ENCODE measurements at places on chromosomes 7 and 10.

- no peak for DNase-seq
Measured at GRCh38 chr7:15723841-15724240, 37.4 kb upstream of the MEOX2 start.

- DNase-seq, result no peak
Measured at GRCh38 chr7:25906003-25906402, 246.0 kb upstream of the NFE2L3 start.

DNA sequence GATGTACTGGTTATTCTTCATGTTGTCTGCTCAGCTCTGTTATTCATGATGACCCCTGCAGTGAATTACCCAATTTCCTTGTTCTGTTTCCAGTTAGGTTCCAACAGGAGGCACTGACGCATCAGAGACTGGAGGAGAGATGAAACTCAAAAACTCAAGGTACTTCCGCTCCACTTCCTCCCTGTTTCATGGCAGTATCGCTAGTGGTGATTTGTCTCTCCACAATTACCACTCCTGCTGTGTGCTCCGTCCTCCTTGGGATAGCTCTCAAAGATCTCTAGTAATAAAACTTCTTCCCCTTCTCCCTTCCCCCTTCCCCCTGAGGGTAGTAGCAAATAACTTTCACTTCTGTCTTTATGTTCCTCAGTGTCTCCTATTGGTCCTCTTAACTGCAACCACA is 107.4 kb upstream of the ABCB5 start:
- DNase-seq, result peak; percentile 19

GRCh38 chr7:116021237-116021636 is 9.3 kb downstream of the TFEC start:
- no peak for DNase-seq

DNA sequence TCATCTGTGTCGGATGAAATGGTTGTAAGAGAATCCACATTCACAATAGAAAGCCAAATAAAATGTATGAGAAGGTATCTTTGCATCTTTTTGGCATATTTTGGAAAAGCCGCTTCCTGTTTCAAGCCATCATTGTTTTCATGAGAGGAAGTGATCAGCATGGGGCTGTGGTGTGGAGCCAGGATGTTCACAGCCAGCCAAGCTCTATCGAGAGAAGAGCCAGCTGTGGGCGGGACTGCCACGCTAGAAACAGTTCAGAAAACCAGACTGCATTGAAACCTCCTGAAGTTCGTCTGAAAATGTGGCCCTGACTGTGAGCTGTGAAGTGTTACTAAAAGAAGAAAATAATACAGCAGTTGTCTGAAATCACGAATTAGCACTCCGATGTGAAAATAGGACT is 21.2 kb upstream of the NPS start:
- no peak for DNase-seq

- DNase-seq, result no peak
Measured at GRCh38 chr7:27955596-27955995, 215.6 kb downstream of the TAX1BP1 start.

GRCh38 chr7:40808378-40808942 is 673.7 kb downstream of the SUGCT start:
- peak; percentile 91 for DNase-seq

DNA sequence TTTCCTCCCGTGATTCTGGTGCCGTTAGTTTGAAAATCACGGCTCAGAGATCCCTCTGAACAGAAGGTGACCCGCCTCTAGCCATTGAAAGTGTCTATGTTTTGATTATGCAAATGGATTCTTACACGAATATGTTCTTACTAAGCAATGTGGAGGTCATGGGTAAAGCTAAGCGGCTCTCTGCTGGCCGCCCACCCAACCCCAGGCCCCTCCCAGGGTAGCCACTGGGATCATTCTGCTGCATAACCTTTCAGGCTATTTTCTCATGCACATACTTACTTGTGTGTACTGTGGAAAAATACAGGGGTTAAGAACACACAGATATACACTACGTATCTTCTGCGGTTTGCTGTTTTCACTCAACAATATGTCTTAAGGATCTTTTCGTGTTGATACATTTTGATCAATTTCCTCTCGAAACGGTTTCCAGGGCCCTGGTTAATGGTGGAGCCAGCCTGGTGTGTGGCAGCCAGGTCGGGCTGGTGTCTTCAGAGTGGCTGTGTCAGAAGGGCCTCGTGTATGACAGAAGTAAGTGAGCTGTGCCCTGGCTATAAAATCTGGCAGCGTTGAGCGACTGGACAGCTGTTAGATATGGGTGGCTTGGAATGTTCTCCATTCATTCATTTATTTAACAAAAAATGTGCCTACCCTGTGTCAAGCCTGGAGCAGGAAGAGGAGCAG is 29.9 kb downstream of the ZNF783 start:
- no peak for DNase-seq

DNA sequence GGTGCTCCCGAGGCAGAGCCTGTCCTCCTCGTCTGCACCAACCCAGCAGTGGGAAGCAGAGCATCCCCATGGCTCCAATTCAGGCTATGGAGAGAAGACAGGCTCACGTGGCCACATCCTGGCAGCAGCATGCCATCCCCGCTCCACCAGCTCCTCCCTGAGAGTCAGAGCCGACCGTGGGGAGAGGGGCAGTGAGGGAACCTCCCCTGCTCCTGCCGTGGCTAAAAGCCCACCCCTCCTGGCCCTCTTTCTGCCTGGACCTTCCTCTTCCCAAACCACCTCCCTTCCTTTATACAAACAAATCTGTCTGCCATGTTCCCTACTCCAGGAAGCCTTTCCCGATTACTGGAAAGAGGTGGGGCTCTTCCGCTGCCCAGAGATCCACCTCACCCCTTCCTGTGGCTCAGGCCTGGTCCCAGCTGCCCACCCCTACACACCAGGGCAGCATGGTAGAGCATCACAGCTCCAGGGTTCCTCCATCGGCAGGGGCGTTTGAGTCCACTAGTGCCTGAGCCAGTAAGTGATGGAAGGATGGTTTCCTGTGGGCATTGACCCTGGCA is 10.8 kb upstream of the AQP1 start:
- no peak for DNase-seq

DNA sequence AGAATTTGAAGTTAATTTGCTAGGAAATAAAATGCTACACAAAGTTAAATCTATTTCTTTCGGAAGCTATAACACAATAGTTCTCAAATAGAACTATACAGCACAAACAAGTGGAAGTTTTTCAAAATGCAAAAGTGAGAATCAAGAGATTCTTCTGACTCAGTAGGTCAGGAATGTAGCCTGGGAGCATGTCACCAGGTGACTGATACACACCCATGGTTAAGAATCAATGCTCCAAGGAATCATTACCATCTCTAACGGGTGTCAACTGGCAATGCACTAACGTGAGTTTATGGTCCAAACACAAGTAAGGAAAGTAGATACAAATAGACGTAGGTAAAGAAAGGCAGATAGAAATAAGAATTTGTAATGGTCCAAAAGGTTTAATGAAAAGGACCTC is 170.5 kb downstream of the SRPK2 start:
- peak; percentile 84 for DNase-seq

All from kidney tubule cell (primary cell).